ENCODE measurements at places on chromosomes 7 and 10.

DNA sequence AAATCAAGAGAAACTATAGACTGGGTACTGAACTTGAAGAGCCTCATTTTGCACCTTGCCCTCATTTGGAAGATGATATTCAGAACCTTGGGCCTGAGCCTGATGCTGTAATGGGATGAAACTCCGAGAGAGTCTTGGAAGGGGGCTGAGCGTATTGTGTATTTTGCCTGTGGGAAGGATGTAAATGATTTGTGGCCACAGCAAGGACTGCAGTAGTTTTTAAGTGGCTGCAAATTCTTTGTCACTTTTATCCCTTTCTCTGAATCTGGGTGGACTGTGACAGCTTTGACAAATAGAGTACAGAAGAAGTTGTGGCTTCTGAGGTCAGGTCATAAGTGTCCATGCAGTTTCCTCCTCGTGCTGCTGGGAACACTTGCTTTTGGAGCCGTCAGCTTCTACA lies 221.2 kb downstream of the ADRA2A start:
- DNase-seq, result no peak

- peak; percentile 44 for DNase-seq
Measured at GRCh38 chr7:115356139-115356746, 434.3 kb downstream of the MDFIC start.

DNA sequence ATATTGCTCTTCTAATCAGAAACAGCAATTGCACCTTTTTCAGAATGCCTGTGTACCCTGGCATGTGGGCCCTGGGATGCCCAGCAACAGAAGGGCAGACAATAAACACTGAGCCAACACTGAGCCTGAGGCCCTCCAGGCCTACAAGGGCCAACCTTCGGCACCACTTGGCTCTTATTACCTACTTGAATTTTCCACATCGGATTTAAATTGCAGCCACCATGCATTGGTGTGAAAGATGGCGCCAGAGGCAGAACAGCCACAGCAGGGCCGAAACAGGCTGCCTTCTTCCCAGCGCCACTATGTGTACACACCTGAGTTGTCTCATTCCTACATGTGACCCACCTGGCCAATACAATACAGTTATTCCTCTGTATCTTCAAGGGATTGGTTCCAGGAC lies 51.4 kb upstream of the EZH2 start:
- DNase-seq, result no peak

DNA sequence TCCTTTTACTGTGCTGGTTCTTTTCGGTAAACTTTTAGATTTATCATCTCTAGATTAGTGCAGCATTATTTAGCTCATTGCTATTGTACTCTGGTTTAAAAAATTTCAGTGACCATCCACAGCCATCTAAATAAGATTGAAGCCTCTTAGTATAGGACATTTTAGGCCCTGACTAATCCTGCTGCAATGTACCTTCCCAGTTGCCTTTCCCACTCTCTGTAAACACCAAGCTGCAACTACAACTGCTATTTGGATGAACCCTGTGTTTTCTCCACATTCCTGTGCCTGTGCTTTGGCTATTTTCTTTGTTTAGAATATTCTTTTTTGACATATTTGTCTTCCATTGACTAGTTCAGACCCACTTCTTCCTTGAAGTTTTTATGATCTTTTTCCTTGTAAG lies 314.6 kb downstream of the AUTS2 start:
- no peak for DNase-seq

DNA sequence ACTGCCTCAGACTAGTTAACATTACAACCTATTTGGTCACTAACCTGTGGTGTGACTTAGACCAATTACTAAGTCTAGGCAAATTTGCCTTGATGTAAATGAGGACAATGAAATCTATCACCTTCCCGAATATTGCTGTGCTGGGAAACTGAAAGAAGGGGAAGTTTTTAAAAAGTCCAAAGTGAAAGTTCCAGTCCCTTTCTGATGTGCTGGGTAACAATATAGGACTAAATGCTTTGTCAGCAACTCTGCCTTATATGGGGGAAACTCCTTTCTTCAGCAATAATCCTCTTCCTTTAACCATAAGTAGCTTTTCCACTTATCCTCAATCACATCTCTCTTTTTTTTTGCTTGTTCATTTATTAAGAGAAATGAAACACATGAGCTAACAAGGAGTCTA lies 3.9 kb downstream of the PIK3AP1 start:
- no peak for DNase-seq

GRCh38 chr7:23467806-23468525 lies 2.3 kb downstream of the IGF2BP3 start:
- peak; percentile 68 for DNase-seq

GRCh38 chr7:120171406-120171805 lies 101.6 kb upstream of the KCND2 start:
- no peak for DNase-seq

GRCh38 chr7:1662101-1662500 lies 8.0 kb upstream of the ELFN1 start:
- DNase-seq, result no peak

GRCh38 chr10:32002531-32002930 lies 53.7 kb downstream of the KIF5B start:
- DNase-seq, result no peak

- no peak for DNase-seq
Measured at GRCh38 chr10:110714356-110714755, 70.2 kb downstream of the RBM20 start.

DNA sequence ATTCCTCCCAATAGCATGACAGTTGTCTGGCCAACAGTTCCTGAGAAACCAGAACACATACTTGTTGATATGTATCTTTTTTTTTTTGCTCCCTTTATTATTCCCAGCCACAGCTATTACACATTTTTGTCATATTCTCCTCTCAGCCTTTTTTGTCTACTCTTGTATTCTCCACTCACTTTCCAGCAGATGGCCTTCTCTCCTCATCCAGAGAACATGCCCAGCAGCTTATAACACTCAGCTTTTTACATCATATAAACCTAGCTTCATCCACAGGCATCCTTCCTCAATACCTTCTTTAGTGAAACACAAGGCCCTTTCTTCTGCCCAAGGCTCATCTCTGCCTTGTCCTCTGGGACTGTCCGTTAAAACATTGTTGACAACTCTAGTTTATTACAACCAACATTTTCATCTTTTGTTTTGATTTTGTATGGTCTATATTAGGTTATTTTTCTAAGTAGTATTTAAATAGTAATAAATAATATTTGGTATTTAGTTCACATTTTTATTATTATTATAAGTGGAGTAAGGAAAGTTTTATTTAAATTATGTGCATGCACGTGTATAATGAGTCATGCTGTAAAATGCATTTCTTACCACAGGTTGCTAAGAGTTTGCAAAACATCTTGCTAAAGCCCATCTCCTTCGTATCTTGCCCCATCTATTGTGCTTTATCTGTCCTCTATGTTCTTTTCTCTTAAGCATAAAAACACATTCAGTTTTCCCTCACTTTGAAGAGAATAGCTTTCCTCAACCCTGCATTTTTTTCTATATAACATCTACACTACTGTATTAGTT lies 101.5 kb downstream of the ORC5 start:
- DNase-seq, result peak; percentile 50

DNA sequence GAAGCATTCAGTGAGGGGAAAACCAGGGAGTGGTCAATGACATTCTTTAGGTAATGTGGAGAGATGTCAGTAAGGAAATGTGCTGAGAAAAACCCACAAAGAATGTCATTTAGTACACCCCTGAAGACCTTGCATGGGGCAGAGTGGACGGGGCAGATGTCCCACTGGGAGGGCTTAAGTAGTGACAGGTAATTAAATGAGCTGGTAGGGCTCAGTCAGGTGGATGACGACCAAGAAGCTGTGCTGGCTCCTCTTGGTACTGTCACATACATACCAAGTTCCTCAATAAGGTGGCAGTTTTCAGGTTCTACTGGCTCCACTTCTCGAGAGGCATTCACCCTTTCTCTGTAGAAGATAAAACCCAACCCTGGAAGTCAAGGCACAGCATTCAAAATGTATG lies 1.8 kb downstream of the PON3 start:
- DNase-seq, result no peak

- peak; percentile 75 for DNase-seq
Measured at GRCh38 chr7:139762886-139763285, 14.9 kb downstream of the HIPK2 start.

DNA sequence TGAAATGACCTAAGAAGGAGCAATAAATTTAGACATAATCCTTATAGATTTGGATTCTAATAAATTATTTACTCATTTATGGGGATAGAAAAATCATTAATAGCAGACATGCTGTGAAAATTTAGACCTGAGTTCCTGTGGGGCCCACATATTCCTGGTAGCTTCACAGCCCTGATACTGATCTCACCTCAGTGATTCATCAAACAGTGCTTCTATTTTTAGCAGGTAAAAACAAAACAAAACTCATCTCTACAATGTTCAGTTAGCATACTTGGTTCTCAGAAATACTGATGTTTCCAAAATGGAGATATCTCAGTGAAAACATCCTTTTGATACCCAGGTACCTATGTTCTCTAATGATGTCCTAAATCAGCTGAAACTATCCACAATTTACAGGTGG lies 841.1 kb upstream of the SORCS1 start:
- no peak for DNase-seq

DNA sequence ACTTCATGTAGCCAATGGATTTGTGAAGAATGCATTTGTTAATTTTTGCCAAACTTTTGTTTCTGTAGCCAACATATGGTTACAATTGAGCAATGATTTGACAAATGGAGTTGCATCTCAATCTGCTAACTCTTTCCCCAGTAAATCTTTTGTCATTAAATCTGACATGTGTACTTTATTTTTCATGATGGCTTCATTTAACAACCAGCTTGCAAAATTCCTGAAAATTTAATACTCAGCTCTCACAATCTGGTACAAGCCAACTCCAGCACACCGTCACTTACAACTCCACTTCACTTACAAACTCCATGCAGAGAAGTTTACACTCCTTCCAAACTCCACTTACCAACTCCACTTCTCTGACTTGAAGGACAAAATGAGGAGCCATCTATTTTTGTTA lies 26.5 kb upstream of the HIBADH start:
- no peak for DNase-seq

GRCh38 chr10:95540514-95541052 lies 20.6 kb downstream of the SORBS1 start:
- DNase-seq, result no peak

All from IMR-90 (cell line).